ENCODE measurements at places on chromosomes 11 and 22. TPM values are rescaled to one million over a fixed set of nuclear protein-coding genes. Genes with fewer than 3 reads are reported as not detected.

SLC1A2 gene
- 0.60 TPM for total RNA-seq

GRAP2 gene
- total RNA-seq: 0.30 TPM

TMEM151A gene
- total RNA-seq: 0.63 TPM

TPH1 gene
- total RNA-seq: 0.36 TPM

PHLDB1 gene
- total RNA-seq: 37.5 TPM

PGA3 gene
- total RNA-seq: 0.59 TPM

MCAM gene
- 1.2 TPM for total RNA-seq

GRCh38 chr22:29255064-29255621 lies 12.6 kb downstream of the RHBDD3 start:
- no peak for ATAC-seq

DNA sequence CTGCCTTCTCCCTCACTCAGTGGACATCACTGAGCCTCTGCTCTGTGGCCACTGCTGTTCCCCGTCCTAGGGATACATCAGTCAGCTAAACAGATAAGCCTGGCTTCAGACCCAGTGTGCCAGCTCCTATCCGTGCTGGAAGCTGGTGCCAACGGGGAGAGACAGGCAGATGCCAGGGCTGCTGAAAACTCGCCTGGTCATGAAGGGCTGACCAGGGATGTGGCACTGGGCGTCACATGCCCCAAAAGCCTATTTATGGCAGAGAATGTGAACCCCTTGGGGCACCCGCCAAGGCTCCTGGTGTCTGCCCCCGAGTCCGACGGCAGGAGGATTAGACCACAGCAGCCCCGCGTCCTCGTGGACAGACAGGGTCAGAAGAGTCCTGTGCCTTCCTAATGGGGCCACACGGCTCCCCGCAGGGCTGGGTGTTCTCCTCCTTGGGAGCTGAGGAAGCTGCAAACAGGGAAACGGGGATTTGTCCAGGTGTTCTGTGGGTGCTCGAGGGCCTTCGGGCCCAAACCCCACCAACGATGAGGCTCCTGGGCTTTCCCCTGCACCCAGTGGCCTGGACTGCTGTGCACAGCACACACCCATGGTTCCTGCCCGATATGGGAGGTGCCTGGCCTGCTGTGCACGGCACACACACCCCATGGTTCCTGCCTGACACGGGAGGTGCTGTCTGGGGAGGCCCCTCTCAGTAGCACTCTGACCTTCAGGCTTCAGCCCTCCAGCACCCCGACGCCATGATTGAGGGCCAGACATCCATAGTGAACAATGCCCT lies 19.9 kb downstream of the ANO1 start:
- ATAC-seq: no peak

- ATAC-seq: no peak
Observed at GRCh38 chr11:62752994-62753735, 795 bp downstream of the ZBTB3 start.

GRCh38 chr11:110358336-110358735 lies 61.9 kb upstream of the RDX start:
- no peak for ATAC-seq

- ATAC-seq: peak; percentile 23
Observed at GRCh38 chr11:57647960-57648800, 1.5 kb downstream of the YPEL4 start.

DNA sequence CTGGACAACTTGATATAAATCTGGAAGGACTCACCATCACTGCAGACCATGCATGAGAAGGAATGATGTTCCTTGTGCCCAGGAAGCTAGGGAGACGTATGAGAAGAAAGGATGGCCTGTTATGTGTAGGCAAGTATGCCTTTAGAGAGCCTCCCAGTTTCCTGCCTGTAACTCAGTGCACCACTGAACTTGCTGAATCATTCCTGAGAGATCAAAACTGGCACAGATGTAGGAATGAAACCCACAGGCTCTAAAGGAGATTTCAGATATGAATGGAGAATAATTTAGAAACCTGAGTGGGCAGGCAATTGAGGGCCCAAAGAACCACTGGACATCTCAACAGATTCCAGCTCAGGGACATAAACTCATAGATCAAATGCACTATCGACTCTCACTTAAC lies 38.4 kb upstream of the PRSS23 start:
- ATAC-seq: no peak

GRCh38 chr11:126929179-126930061 lies 71.2 kb downstream of the KIRREL3 start:
- peak; percentile 76 for ATAC-seq

GRCh38 chr11:42311514-42311913 lies 852.1 kb upstream of the LRRC4C start:
- ATAC-seq: peak; percentile 85

- ATAC-seq: no peak
Observed at GRCh38 chr11:116366980-116367645, 405.7 kb downstream of the BUD13 start.

DNA sequence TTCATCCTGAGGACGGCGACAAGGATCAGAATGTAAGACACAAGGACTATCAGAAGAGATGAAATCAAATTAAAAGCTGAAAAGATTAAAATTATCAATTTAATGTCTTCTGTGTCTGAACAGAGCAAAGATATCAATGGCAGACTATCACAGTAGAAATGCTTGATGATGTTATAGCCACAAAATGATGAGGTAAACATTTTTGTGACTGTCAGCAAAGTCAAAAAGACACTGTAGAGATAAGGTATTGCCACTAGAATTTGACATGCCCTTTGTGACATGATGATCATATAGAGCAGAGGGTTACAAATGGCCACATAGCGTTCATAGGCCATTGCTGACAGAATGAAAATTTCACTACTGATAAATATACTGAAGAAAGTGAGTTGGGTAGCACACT lies 12.2 kb downstream of the OR5J2 start:
- ATAC-seq: no peak

DNA sequence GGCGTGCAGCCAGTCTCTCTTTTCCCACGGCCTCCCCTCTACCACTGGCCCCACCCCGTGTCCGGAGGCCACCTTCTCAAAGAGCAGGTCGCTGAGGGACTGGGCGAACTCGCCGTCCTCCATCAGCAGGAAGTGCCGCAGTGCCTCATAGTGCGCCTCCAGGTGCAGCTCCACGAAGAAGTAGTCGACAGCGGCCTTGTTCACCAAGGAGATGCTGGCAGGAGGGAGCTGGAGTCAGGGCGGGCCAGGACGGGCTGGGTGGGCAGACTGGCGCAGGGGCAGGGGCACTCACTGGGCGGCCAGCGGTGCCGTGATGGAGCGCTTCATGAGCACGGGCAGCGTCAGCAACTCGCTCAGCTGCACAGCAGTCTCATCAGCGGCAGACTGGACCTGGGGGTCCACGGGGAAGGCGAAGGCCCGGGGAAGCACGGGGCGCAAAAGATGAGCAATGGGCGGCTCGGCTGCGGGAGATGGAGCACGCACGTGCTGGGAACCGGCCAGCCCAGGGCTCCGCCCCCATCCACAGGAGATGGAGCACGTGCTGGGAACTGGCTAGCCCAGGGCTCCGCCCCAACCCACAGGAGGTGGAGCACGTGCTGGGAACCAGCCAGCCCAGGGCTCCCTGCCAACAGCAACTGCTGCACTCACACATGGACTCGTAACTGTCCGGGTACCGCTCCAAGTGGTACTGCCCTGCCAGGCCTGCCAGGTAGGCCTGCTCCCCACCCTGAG lies 18.4 kb downstream of the SELENOO start:
- ATAC-seq: peak; percentile 92

DNA sequence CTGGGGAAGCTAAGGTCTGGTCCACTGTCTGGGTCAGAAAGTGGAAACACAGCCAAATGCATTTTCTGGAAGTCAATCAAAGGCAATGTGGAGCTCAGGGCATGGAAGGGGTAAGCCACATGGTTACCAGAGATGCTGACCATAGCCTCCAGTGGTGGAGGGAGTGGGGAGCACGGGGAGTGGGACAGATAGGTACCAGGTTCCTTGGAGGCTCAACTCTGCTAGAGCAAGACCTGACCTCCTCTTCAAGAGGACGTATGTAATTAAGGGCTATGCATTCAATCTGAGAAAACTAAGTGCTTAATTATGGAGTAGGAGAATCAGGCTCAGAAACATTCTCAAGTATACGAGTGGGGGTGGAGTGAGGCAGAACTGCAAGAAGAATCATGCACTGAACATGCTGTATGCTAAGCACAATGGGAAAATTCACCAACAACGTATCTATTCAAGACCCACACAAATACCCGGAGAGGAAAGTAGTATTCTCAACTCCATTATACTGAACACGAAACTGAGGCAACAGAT lies 65.2 kb upstream of the PHOX2A start:
- ATAC-seq: no peak

- no peak for ATAC-seq
Observed at GRCh38 chr11:3111919-3112690, 53.0 kb downstream of the OSBPL5 start.

DNA sequence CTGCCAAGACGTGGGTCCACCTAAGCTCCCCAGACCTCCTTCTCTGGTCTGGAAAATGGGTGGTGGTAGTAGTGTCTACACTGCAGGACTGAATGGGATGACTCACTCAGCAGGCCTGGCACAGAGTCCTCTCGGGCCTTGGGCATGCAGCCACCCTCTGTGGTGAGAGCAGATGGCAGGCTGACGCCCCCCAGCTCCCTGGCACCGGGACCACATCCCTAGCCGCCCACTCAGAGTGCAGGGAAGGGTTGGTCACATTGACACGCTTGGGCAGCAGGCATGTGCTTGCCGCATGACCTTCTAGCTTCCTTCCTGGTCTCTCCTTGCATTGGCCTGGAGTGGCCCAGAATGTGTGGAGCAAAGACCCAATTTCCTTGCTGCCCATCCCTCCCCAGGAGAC lies 30.7 kb upstream of the PRODH start:
- no peak for ATAC-seq

DNA sequence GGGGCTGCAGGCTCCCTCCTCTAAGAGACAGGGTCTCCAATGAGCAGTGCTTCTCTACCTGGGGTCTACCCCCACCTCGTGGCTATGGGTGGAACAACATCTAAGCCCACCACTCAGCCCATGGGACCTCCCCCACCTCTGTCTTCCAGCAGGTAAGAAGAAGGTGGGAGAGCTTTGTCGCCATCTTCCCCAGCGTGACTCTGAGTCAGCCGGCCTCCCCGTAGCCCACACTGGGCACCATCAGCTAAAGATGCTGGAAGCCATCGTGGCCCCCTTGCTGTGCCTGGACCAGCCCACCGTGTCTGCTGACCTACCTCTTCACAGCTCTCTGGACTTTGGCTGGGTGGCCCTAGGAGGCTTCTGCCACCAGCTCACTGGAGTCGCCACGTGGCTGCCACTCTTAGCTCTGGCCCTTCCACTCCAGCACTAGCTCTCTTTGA lies 944 bp downstream of the C11orf86 start:
- peak; percentile 14 for ATAC-seq

DNA sequence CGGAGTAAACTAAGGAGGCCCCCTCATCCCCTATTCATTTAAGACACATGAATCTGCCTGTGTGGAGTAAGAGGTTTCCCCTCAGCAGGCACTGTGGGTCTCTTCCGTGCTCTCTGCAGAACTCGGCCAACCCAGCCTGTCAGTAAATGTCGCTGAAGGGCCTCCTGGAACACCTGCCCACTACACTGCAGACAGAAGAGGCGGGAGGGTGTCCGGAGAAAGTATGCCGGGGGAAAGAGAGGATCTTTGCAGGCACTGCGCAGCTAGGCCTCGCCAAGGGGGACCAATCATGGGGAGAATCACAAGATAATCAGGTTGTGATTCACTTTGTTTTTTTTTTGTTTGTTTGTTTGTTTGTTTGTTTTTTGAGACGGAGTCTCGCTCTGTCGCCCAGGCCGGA lies 110.8 kb downstream of the MORC2 start:
- ATAC-seq: no peak

GRCh38 chr22:39364714-39365491 lies 15.1 kb downstream of the SYNGR1 start:
- ATAC-seq: no peak

- no peak for ATAC-seq
Observed at GRCh38 chr11:67261946-67262681, 4.2 kb upstream of the GRK2 start.

GRCh38 chr11:11967669-11968510 lies 40.5 kb downstream of the DKK3 start:
- ATAC-seq: no peak

GRCh38 chr11:3614742-3615171 lies 27.0 kb downstream of the ART5 start:
- no peak for ATAC-seq

All from motor neuron (in vitro differentiated cells).